Suppressor macrophage treated with lipopolysaccharide for 4 hours (primary cell): ENCODE measurements at places on chromosomes 13 and 19.

- no peak for DNase-seq
These were observed 182.1 kb downstream of the POSTN start for GRCh38 chr13:37416291-37417059.

DNA sequence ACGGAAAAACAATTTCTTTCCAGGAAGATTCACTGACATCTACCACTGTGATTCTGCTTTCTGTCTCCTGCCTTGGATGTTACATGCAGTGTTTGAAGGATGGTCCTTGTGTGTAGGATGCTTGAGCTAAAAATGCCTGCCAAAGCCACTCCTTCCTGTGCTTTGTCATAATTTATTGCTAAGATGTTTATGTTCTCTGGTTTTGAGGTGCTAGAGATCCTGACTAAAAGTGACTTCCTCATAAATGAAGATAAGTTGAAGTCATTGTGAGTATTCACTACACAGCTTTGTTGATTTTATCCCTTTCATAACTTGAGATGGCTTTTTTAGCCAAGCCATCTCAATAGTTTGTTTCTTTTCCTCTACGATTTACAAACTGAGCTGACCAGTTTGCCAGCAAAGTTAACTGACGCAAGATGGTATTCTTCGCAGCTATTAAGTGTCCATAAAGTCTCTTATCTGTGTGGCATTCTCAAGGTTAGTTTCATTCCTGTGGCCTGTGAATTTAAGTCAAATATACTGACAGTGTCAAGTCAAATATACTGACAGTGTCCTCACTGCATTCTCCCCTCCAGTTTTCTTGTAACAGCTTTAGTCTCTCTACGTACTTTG is 15.7 kb upstream of the FBXL3 start:
- DNase-seq = no peak

DNA sequence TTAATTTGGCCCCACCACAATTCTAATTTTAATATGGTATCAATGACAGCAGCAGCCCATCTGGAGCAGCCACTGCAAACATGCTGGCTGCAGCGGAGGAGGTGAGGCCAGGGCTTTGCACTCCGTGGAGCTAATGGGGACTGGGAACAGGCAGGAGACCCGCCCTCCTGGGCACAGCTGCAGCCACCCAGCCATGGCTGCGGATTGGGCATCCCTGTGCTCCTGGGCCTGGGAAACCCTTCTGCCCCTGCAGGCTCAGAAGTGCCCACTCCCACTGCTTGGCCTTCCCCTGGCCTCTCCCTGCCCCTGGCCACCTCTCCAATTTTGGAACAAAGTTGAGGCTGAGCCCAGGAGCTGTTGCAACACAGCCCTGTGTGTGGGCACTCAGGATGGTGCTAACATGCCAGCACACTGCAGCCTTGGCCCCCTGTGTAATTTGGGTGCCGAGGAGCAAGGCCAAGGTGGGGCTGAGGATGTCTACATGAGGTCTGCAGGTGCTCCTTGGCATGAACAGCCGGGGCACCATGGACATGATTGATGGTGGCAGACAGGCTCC is 123.6 kb downstream of the PCDH9 start:
- DNase-seq = no peak

DNA sequence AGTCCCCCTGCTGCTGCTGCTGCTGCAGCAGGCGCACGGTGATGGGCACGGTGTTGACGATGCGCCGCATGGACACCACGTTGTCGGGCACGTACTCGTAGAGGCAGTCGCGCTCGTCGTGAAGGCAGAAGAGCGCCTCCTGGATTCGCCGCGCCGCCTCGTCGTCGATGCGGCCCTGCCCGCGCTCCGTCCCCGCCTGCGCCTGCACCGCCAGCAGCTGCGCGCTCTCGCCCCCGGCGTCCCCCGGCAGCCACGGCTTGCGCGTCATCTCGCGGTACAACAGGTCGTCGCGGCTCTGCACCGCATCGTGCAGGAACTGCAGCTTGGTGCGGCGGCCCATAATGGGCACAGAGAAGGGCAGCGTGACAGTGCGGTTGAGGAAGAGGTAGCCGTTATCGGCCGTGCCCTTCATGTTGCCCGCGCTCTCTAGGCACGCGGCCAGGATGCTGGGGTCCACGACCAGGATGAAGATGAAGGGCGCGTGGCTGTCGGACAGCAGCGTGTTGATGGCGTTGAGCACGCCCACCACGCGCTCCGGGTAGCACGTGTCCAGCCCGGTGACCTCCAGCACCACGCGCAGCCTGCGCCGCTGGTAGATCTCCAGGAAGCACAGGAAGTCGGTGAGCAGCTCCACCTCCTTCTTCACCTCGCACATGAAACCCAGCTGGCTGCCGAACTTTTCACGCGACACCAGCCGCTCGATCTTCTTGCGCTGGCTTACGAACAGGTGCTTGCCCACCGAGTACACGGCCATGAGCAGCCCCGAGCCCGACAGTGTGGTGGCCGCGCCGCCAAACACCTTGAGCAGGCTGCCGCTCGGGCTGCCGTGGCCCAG is 8.1 kb downstream of the NKPD1 start:
- DNase-seq = peak; percentile 33

GRCh38 chr13:28611654-28612131 is 47.2 kb upstream of the POMP start:
- peak; percentile 93 for DNase-seq

DNA sequence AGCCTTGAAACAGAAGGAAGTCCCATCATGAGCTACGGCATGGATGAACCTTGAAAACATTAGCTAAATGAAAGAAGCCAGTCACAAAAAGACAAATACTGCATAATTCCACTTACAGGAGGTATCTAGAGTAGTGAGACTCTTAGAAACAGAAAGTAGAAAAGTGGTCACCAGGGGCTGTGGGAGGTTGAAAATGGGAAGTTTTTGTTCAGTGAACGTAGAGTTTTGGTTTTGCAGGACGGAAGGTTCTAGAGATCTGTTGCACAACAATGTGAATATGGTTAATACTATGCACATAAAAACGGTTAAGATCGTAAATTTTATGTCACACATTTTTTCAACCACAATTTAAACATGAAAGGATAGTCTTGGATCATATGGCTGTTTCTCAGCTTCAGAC is 11.9 kb upstream of the SLC10A2 start:
- peak; percentile 0 for DNase-seq

DNA sequence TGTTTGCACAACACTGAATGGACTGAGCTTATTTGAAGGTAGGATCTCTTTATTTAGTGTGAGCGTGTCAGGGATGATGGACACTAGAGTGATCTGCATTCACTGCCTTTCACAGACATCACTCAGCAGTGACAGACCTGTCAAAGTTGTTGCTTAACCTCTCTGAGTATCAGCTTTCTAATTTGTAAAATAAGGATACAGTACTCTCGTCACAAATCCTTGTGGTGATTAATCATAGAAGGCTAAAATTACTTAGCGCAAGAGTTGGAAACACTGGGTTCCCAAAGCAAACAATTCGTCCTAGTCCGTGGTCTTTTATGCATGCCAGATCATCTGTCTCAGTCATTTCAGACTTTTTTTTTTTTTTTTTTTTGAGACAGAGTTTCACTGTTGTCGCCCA is 16.6 kb downstream of the CARD8 start:
- no peak for DNase-seq
